ENCODE measurements at places on chromosomes 1 and 21. TPM values are rescaled to one million over a fixed set of nuclear protein-coding genes. Genes with fewer than 3 reads are reported as not detected.

- peak; percentile 57 for DNase-seq
Measured at GRCh38 chr1:64479874-64480273, 9.9 kb downstream of the CACHD1 start.

Gene HMCN1
- total RNA-seq: 7.4 TPM

DNA sequence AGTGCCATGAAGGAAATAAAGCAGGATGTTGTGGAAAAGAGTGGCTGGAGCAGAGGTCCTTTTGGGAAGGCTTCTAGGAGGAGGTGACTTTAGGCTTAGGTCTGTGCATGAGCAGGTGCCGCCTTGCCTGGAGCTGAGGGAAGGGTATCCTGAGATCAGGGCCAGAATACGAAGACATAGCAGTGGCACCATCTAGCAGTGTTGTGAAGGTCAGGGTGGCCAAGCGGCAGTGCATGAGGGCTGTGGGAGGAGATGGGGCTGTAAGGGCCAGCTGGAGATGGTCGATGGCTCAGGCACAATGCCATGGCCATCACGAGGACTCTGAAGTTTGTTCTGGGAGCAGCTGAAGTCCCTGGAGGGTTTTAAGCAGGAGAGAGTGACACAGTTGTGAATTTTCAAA lies 219.5 kb downstream of the PTPRU start:
- no peak for DNase-seq

Gene CD244
- total RNA-seq: not detected

DNA sequence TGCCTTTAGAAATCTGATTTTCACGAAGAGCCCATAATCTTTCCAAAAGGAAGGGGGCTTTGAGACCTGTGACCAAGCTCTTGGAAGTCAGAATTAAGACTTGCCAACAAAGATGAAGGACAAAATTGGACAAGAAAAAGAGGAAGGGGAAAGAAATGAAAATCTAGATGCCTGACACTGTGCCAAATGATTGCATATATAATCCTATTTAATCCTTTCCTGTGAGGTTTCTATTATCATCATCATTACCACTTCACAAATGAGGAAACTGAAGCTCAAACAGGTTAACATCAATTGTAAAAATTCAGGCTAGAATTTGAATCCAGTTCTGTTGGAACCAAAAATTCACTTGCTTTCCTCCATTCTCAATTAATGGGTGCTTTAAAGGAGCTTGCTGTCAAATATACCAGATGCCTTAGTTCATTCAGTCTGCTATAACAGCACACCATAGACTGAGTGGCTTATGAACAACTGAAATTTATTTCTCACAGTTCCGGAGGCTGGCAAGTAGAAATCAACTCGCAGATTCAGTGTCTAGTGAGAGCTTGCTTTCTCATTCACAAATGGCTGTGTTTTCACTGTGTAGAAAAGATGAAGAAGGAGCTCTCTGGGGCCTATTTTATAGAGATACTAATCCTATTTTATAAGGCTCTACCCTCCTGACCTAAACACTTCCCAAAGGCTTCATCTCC lies 197.5 kb upstream of the ST6GALNAC5 start:
- DNase-seq: no peak

DNA sequence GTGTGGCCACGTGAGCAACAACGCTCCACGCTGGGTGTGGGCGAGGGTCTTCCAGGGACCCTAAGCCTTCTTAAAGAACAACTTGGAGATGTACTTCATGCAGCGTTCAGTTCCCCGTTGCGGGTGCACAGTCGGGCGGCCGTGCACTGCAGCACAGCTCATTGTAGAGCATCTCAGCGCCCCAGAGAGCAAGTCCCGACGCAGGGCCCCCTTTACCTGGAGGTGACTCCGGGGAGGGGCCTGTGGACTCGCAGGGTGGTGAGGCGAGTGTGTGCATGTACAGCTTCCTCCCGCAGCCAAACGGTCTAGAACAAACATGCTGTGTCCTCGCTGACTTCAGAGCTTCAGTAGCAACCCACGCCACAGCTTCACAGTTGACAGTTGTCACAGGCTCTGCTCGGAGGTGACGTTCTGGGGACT lies 19.5 kb downstream of the RRP1 start:
- DNase-seq: no peak

GRCh38 chr21:45026826-45027225 lies 47.6 kb upstream of the ADARB1 start:
- DNase-seq: peak; percentile 73

DNA sequence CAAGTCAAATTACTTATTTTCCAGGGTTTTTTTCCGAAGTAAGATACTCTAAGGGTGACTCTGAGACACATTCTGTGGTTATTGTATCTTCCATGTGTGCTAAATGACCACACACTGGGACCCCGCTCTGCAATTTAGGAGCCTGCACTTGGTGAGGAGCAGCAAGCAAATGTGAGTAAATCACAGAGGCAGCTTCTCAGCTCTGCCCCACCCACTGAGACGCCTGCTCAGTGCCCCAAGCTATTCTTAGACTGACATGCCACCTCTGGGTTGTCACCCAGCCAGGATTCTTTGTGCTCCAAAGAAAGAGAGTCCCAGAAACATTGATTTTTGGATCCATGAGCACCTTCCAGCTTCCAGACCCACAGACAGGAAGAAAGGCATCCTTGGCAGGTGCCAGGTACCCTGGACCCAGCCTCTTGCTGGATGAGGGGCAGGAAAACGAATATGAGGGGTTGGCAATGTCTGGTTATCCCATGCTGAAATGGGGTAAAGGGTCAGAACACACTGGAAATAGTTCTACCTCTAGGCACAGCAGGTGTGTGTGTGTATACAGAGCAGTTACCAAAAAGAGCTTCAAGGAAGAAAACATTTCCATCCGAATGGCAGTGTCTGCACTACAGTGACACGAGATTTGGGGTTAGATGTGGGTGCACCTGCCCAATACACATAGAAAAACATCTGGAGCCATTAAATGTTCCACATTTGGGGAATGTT lies 41.2 kb downstream of the TNR start:
- DNase-seq: peak; percentile 45

DNA sequence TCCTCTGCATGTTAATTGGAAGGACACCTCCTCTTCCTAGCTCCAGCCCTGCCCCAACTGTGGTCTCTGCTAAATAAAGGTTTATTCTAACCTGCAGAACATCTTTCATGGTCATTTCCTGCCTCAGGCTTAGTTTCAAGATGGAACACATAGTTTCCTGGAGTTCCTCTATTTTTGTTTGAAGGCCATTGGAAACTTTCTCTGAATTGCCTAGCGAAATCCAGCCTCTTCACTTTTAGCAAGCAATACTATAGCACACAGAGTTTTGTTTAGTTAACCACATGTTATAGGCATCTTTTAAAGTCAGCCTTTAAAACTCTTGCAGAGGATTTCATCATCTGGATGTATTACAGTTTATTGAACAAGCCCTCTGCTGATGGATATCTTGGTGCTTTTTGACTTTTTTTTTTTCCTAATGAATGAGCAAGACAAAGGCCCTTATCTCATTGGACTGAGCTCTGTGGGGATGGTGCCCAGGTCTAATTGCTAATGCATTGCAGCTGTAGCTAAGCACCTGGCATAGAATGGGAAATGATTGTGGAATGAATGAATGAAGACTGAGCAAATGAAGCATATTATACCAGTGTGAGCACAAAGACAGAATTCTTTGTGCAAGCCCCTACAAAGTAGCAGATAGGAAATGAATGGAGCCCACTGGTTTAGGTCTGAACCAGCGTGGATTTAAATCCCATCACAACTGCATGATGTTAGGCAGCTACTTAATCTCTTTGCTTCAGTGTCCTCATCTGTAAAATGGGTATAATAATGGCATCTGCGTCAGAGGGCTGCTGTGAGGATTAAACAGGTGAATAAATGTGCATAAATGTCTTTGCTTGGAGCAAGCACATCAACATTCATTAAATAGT lies 641 bp upstream of the CFAP107 start:
- DNase-seq: no peak

- no peak for DNase-seq
Measured at GRCh38 chr1:24113641-24114033, 1.7 kb upstream of the MYOM3 start.

GRCh38 chr1:155133799-155134281 lies 1.8 kb upstream of the SLC50A1 start:
- DNase-seq: no peak

DNA sequence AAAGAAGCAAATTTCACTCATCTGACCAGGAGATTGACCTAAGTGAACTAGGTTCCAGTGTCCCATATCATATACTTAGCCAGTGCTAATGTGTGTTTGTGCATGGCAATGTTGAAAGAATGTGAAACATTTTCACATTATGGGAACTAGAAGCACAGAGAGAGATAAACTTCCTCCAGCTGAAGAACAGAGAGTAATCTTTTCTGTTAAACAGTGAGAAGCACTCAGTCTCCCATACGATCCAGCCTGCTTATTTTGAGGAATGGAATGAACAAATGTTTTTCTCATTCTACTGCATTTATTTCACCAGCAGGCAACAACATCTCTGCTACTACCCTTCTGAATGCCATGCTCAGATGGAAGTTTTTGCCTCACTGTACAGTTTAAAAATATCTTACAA lies 170.5 kb downstream of the TTLL7 start:
- DNase-seq: no peak

Gene CRYBG2
- 10.3 TPM for total RNA-seq

- no peak for DNase-seq
Measured at GRCh38 chr1:172754609-172755008, 95.7 kb downstream of the FASLG start.

Gene DR1
- total RNA-seq: 59.4 TPM

Gene PRELP
- total RNA-seq: 0.43 TPM

Gene MYOG
- total RNA-seq: not detected

DNA sequence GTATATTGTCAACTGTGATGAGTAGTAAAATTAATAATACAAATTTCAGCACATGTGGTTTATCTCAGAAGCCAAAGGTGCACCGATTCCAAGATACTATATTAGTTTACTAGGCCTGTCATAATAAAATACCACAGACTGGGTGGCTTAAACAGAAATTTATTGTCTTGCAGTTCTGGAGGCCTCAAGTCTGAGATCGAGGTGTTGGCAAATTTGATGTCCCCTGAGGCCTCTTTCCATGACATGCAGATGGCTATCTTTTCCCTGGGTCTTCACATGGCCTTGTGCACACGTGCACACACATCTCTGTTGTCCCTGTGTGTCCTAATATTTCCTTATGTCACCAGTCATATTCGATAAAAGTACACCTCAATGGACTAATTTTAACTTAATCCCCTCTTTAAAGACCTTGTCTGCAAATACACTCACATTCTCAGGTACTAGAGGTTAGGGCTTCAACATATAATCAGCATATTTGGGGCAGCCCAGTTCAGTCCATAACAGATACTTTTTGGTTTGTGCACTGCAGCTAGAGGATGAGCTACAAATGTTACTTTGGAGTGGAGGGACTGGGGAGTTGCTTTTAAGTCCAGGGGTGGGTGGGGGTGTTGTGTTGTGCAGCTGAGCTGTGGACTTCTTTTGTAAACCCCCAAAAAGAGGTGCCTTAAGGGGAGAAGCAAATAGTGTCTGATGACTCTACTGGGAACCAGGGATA lies 21.4 kb downstream of the TSNAX start:
- DNase-seq: no peak

Gene MT1HL1
- not detected for total RNA-seq

Gene STUM
- 0.20 TPM for total RNA-seq

DNA sequence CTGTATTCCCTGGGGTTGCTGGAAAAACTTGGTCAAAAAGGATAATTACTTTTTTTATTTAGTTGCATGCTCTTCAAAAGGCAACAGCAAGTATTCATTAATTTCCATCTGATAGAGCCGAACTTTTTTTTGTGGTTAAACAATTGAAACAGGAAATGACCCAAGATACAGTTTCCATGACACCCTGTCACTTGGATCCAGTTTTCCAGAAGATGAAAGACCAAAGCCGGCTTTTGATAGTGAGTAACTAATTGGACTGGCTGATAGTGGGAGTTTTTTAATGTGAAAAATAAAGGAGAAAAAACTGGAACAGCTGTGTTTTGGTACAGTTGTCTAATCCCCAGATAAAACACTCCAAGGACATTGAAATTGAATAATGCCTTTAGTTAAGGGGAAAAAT lies 33.0 kb downstream of the CACHD1 start:
- no peak for DNase-seq

Gene MFAP2
- total RNA-seq: 176 TPM

DNA sequence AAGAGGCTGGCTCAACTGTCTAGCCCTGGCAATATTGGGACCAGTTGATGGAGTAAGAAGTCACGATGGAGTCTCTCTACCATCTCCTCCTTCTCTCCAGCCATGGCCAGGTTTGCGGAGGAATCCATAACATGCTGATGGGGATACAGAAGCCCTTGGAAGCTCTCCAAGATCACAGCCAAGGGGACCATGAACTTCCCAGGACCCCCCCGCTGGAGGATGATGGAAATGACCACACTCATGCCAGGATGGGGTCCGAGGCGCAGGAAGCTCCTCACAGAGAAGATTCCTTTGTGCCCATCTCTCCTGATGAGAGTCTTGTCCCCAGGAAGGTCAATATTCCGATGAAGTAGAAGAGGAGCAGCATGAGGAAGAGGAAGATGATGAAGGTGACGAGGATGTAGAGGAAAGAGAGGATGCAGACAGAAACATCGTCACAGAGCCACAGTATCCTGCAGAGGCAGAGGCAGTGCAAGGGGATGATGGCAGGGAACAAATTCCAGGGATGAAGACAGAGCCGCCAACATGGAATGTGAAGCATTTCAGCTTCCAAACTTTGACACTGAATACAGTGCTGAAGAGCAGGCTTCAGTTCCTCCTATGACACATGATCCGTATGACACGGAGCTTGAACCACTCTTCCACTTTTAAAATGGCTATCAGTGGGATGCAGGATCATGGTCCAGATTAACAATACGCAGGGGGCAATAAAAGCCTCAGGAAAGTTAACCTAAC lies 57.9 kb upstream of the EDN2 start:
- no peak for DNase-seq

GRCh38 chr1:100250807-100251206 lies 1.2 kb upstream of the DBT start:
- no peak for DNase-seq

GRCh38 chr21:39452207-39452969 lies 618 bp downstream of the SH3BGR start:
- no peak for DNase-seq

DNA sequence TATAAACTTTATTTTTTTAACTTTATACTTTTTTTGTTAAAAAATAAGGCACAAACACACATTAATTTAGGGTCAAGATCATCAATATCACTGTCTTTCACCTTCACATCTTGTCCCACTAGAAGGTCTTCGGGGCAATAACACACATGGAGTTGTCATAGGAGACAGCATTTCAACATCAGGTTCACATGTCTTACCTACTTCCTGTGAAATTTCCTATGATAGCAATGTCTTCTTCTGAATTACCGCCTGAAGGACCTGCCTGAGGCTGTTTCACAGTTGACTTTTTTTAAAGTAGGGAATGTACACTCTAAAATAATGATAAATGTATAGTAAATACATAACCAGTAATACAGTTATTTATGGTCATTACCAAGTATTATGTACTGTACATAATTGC lies 559.4 kb downstream of the PLPP3 start:
- no peak for DNase-seq

GRCh38 chr1:58157256-58157655 lies 389.3 kb downstream of the OMA1 start:
- no peak for DNase-seq

GRCh38 chr1:167136191-167136614 lies 42.3 kb downstream of the STYXL2 start:
- no peak for DNase-seq

Measured in endodermal cell (in vitro differentiated cells).